Hematopoietic multipotent progenitor cell treated with erythropoietin and hydrocortisone succinate and interleukin-3 and kit ligand, for 15 days (in vitro differentiated cells): ENCODE measurements at places on chromosomes 6 and 20.

DNA sequence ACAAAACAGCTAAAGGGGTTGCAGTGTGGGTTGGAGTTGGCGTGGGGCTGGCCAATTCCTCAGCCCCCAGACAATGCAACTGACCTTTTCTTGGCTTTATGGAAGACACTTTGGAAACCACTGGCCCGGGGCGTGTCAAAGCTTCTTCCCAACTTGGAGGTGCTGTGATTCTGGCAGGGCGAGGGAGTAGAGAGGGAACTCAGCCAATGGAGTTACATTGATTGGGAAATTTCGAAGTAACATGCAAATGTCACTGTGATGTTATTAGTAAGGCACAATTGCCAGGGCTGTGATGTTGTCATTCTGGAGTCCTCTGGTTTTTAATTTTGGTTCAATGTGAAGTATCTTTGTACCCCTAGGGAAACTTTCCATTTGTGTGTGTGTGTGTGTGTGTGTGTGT is 41.5 kb upstream of the EPB41L1 start:
- no peak for DNase-seq

DNA sequence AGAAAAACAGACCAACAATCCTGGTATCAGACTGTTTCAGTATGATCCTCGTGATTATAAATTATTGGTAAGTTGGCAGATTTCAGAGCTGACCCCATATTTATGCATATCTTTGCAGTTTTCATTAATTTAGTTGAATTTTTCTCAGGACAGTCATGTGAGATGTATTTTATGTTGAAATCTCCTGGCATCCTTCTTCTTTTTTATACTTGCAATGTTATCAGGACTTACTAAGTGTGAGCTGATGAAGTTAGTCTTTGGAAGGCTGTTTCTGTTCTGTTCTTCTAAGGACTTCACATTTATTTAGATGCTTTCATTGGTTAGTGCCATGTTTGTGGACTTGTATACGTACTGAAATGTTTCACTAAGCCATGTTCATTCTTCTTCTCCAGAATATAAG is 17.2 kb downstream of the SMPDL3A start:
- DNase-seq = no peak

DNA sequence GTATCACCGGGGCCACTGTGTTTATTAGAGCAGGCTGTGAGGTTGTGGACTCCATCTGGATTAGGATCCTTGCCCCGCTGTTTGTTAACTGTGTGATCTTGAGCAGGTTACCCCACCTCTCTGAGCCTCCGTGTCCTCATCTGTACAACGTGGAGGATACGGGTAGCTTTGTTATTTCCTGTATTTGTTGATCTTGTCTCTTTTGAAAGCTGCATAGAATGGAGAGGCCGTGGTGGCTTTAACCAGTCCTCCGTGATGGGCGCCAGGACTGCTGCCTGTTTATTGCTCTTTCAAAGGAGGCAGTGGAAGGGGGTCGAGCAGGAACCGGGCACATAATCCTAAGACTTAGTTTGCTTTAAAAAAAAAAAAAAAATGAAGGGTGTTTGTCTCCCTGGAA is 22.9 kb downstream of the BCAS4 start:
- no peak for DNase-seq

GRCh38 chr6:40352527-40353170 is 234.5 kb downstream of the LRFN2 start:
- no peak for DNase-seq

DNA sequence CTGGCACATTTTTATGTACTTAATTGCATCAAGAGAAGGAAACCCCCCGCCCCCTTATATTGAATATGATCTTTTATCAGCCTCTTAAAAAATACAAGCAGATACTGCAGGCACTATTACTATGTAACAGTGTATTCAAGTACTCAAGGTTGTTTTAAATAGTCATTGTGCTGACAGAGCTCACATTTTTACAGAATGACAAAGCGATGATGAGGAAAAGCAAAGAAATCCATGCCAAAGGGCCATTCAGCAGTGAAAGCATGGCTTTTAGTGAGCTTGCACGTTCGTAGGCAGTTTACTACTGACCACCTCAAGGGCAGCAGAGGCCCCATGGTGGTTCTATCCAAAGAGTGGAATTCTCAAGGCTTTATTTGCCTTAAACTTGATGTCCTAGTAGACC is 146.8 kb downstream of the RPS12 start:
- DNase-seq = no peak

DNA sequence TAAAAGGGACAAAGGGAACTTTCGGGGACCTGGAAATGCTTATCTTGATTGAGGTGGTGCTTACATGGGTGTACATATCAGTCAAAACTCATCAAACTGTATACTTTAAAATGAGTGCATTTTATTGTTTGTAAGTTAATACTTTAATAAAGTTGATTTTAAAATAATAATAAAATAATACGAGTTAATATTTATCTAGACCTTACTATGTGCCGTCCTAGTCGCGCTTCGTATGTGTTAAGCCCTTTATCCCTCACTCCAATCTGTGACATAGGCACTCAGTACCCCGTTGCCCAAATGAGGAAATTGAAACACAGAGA is 47.5 kb downstream of the PDYN start:
- no peak for DNase-seq

DNA sequence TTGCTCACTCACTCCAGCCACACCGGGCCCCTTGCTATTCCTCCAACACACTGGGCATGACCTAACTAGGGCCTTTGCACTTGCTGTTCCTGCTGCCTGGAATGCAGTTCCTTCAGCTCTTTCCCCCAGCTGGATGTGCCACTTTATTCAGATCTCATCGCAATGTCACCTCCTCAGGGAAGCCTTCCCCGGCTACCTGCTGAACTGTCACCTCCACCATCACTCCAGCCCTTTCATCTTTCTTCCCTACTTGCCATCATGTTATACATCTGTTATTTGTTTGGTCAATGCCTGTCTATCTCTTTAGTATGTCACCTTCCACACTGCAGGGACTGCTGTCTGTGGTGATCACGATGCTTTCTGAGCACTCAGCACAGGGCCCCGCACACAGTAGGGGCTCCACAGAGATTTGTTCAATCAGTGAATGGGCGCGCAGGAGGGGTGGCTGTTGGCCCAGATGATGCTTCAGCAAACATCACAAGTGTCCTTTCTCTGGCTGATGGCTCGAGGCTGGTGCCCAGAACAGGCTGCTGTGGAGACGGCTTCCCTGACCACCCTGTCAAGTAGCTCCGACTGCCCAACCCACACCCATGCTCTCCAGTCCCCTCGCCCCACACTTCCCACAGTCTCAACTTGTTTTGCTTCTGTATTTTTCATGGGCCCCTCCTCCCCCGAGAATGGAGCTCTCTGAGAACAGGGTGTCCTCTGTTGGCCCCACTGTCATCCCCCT is 31.8 kb downstream of the CEBPB start:
- DNase-seq = no peak

- no peak for DNase-seq
Observed at GRCh38 chr6:133697666-133698065, 191.2 kb upstream of the TCF21 start.

GRCh38 chr6:14290772-14291330 is 173.3 kb downstream of the CD83 start:
- no peak for DNase-seq

DNA sequence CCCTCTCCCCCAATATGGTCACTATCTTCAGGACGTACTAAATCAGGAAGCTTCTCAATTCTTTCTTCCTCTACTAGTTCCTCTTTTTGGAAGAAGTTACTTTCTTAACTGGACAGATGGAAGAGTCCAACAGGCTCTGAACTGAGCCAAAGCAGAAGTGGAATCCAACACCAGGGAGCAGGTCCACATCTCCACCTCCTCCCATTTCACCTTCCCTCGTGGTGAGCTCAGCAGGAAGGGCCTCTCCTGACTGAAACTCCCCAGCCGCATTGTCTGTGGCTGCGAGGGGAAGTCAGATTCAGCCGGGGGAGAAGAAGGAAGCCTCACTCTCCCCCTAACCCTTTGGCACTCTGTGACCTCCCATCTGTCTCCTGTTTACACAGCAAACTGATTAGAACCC is 63.8 kb upstream of the UST start:
- no peak for DNase-seq

DNA sequence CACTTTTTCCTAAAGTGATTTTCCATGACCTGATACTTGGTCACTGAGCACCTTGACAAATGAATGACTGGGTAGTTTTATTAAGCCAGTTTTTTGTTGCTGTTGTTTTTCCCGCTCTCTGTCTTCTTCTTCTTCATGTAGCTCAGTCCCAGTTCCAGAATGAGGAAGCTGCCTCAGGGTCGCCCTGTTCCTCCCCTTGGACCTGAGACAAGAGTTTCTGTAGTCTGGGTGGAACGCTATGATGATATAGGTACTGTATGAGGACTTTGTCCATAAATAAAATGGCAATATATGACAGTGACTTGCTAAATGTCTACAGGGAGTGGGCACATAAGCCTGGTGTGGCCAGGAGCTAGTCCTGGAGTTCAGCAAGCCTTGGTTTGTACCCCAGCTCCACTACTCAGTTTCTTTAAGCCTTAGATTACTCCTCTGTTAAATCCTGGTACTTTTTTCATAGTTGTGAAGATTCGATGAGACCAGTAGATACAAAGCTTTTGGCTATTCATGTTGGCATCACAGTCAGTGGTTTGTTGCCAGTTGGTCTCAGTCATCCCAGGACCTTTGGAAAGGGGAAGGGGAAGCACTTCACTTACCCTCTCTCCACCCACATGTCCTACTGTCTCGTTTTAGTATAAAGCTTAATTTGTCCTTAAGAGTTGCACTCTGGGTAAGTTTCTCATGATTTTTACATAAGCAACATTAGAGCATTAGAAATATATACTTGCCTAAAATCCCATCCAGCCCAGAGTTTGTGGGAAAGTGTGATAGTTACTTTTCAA is 11.1 kb upstream of the ADIG start:
- DNase-seq = no peak

DNA sequence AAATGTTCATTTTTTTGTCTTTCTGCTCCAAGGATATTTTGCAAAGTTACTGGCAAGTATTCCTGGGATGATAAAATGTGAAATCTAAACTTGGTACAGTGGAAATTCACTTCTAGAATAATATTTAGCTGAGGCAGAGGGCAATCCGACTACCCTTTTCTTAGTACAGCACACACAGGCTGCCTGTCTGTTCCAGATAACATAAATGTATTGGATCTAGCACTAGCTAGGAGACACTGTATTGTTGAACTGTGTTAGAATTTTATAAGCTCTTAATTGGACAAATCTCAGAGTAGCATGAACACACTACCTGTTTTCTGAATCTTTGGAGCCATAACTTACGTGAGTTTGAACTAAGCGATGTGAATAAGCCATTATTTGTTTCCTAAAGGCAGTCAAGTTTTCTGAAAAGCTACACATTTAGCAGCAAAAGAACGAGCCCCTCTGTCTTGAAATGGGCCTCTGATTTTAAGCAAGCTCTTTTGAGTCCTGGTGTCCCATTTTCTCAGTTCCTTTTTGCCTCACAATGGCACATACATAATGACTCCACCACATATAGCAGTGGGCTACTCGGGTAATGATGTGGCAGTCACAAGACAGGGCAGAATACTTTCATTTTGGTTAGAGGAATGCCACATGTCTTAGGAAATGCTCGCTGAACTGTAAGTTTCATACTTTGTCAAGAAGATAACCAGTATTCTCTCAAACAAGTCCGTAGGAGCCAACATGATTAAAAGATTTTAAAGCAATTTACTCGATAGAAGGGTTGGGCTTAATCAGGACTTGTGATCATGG is 116.5 kb upstream of the ESR1 start:
- DNase-seq = no peak

- no peak for DNase-seq
Observed at GRCh38 chr6:56096946-56097621, 150.3 kb downstream of the COL21A1 start.

DNA sequence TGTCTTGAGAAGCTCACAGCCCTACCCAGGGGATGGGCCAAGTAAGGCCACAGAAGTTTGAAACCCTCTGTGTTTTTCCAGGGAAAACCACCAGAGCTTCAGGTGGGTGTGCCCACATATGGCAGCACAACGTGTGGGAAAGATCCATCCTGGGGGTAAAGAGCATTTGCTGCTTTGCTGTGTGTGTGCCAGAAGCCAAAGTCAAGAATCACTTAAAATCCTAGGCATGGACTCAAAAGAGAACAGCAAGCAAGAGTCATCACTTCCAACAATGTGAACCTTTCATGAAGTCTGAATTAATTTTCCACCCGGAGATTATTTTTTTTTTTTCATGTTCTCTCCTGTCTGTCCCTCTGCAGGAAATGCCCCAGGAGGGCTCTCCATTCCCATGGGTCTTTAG is 308.2 kb upstream of the SGK1 start:
- no peak for DNase-seq

DNA sequence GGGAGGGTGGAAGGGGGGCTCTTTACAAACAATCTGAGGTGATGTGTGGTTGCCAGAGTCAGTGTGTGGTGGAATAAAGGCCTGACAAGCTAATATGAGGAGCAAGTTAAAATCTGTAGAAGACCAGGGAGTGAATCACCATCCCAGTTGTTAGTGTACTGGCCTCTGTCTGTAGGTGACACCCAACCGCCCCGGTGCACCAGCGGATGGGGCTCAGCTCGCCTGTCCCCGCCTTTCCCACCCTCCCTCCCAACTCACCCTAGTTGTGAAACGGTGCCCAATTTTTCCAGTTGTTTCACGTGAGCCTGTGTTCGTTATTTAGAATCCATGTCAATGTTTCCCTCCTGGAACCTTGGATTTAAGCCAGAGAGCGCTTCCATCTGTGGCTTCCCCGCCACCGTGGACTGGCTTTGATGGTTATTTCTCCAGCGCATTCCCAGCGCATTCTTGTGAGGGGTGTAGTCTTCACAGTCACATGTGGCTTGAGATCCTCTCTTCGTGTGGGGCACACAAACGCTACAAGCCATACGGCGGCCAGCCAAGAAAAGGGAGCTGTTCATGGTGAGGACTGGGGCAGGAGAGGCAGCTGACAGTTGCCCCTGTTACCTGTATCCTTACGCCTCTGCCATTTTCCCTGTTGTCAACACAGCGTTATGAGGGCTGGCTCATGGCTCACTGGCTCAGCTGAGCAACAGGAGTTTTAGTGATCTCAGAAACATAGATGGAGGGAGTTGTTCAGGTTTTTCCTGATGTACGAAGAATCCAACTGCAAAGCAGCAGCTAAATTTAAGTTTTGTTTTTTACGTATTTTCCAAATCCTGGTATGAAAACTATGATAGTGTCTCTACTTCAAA is 137.6 kb downstream of the ZDHHC14 start:
- DNase-seq = no peak

DNA sequence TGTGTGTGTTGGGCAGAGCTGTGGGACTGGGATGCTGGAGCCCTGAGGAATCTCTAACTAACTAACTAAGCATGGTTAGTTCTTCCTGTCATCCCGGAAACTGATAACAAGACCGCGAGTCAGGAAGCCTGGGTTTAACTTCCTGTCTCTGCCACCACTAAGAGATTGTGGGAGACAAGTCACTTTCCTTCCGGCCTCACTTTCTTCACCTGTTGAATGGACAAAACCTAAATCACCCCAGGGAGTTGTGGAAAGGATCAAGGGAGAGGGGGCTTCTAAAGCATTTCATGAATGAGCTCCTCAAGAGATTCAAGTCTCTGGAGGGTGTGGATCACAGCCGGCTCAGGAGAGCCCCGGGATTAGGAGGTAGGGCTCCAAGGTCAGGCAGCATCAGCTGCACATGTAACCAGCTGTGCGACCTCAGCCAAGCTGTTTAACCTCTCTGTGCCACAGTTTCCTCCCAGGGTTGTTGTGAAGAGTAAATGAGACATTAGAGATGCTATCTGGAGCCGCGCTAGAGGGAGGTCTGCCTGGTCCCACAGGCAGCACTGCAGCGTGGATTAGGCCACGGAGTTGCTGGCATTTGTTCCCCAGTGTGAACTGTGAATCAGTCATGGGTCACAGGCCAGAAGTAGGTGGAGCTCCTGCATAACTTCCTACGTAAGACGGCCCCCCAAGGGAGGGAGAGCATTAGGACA is 105.1 kb downstream of the TOX2 start:
- no peak for DNase-seq

GRCh38 chr6:35552285-35552917 is 39.7 kb upstream of the TULP1 start:
- DNase-seq = peak; percentile 55
